Kasumi-1 (cell line): ENCODE measurements at places on chromosomes 4 and X.
A peak's percentile ranks its signal among the peaks of the same experiment; 100 is the strongest.

- DNase-seq: no peak
Measured at GRCh38 chrX:38656350-38656915, 95.1 kb downstream of the TSPAN7 start.

DNA sequence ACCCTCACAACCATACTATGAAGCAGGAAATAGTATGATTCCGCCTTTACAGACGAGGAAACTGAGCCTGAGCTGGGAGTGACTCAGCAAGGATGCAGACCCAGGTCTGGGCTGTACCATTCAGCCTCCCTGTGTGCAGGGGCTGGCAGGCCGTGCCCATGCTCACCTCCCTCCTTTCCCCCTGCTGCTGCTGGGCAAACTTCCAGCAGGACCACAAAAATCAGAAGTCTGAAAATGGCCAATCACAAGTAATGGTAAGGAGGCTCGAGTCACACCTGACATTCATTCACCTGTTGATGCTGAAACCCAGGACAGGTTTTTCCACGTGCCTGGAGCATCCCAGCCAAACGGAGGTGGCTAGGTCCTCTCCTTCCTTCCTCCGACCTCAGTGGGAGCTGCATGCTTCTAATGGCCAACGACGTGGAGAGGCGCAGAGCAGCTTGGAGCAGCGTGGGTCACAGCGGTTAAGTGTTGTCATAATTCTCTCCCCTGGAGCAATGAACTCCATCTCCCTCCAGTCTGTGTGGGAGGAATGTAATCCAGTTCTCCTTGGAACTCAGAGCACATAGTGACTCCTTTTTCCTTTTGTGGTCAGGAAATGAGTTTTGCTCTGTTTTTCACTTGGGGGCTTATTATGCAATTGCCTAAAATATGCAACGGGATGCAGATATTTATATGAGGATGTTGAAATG, 371.7 kb downstream of the BCOR start:
- peak; percentile 44 for DNase-seq

DNA sequence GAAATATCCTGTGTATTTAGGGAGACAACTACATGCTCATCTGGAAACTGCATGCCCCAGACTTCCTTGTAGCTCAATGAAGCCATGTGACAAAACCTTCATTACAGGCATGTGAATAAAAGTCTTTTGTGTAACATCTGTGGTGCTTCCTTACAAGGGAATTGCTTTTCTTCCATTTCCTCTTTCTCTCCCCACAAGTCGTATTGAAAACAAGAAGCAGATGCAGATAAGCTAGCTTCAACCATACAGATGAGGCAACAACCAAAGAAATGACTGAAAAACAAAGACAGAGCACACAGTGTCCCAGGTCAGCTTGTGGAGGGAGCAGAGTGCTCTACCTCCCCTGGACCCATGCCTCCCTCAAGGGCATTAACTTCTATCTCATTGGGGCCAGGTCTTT, 115.8 kb upstream of the INPP4B start:
- peak; percentile 89 for DNase-seq

DNA sequence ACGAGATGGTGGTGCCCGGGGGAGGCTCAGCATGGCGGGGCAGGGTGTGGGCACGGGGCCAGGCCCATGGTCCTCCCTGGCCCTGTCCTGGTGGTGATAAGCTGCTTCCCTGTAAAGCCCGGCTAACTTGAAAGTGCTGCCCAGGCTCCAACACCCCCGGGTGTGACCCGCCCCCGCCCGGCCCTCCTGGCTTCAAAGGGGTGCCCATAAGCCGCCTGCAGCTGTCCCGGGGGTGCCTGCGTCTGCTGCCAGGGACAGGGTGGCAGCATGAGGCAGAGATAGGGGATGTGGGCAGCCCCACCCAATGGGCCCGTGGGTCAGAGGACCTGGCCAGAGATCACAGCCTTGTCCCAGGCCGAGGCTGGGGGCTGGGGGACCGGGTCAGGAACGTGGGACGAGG, 18.1 kb downstream of the FGFRL1 start:
- no peak for DNase-seq

GRCh38 chr4:1410491-1411325, 4.5 kb upstream of the NKX1-1 start:
- DNase-seq: peak; percentile 42

GRCh38 chr4:85842540-85842939, 367.6 kb downstream of the ARHGAP24 start:
- DNase-seq: peak; percentile 93

DNA sequence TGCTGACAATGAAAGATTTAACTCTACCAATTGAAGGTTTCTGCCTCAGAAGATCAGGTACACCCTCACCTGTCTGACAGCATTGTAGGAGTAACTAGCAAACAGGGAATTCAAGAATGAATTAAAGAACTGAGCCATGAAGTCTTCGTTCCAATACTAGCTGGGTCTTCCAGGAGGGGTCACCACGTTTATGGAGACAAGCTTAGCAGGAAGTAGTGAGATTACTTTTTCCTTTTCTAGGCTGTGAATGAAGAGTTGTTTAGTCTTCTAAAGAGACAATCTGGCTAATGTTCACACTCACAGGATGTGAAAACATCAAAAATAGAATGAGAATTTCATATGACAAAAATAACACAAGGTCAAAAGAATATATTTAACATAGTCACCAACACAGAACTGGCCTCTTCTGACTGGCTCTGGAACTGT, 54.9 kb downstream of the REELD1 start:
- no peak for DNase-seq

DNA sequence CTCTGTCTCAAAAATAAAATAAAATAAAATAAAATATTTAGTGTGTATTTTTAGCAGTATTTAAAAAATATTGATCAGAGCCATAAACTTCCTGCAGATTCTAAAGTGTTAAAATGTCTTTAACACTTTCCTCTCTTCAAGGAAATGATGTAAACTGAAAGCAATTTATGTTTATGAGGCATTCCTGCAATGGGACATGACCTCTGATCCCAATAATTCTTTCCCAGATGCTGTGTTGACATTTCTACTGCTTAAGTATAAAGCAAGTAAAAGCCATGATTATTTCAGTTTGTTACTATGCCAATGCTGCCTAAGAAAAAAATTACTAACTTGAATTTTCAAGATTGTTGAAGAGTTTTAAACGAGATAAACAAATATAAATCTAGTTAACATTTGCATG, 29.0 kb downstream of the COQ2 start:
- DNase-seq: no peak

DNA sequence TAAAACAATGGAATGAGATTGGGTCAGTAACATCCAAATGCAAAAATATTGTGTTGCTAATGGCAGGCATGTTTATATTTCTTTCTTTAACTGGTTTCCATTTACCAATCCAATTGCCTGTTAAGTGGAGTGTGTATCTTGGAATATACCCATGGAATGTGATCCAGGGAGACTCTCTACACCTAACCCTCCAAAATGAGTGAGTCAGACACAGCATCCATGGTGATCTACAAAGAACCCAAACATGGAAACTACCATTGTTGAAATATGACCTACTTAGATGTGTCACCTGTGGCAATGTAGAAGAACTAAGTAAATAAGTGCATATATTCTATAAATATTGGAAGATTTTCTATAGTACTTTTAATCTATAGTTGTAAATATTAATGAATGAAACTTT, 110.3 kb downstream of the AREG start:
- DNase-seq: no peak

DNA sequence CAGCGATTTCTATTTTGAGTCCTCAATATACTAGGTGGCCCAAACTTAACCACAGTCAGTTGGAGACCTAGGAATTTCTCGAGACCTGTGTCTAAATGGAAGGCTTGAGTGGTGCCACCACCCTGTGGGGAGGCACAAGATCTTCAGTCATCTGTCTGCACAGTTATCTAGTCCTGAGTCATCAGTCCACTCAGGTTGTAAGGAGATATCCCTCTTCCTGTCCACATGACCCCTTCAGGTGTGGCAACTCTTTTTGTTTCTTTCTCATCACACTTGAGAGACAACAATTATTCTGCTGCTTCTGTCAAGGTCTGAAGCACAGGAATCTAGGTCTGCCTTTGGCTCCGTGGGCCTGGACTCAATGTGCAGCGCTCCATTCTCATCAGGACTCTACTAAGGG, 64.4 kb upstream of the IBSP start:
- no peak for DNase-seq

GRCh38 chrX:56751071-56751470, 22.0 kb downstream of the NBDY start:
- DNase-seq: no peak

- peak; percentile 53 for DNase-seq
Measured at GRCh38 chr4:146582864-146583263, 55.8 kb upstream of the POU4F2 start.

GRCh38 chr4:72631296-72631695, 62.3 kb upstream of the ADAMTS3 start:
- no peak for DNase-seq

GRCh38 chr4:37597034-37597433, 89.1 kb downstream of the RELL1 start:
- no peak for DNase-seq

GRCh38 chr4:76272073-76272472, 20.6 kb downstream of the FAM47E start:
- DNase-seq: no peak

DNA sequence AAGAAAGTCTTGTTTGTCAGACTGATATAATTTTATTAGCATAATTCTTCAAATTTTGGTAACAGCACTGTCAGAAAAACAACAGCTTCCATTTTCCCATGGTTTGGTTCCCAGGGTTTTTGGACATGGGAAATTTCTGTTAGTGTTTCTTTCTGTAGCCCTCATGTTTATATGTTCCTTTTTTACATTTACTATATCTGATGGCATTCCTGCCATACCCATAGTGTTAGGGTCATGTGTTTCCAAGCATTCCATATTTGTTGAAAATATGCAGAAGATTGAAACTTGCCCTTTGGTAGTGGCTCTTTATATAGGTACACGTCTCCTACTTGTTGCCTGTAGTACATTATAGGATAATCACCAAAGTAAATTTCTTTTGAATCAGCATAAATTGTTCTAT, 65.8 kb downstream of the PDLIM5 start:
- no peak for DNase-seq

GRCh38 chrX:38108364-38108763, 102.0 kb downstream of the SYTL5 start:
- DNase-seq: no peak

DNA sequence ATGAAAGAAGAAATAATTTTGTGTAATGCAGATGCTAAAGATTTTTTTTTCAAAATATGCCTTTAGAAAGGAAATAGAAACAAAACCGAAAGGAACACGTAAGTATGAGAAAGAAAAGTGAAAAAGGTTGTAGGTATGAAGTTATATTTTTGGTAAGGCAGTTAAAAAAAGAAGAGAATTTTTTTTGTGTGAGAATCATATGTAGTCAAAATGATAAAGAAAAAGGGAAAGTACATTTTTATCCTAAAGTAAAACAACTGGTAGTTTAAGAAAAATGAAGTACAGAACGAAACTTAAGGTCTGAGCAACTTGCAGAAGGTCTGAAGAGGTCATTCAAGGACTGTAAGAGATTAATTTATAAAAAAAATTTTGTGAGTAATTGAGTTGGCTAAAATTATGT, 164.0 kb upstream of the TRAM1L1 start:
- no peak for DNase-seq

- no peak for DNase-seq
Measured at GRCh38 chrX:43003204-43003565, 225.2 kb upstream of the PPP1R2C start.
